ENCODE measurements at places on chromosomes 11 and 22.

DNA sequence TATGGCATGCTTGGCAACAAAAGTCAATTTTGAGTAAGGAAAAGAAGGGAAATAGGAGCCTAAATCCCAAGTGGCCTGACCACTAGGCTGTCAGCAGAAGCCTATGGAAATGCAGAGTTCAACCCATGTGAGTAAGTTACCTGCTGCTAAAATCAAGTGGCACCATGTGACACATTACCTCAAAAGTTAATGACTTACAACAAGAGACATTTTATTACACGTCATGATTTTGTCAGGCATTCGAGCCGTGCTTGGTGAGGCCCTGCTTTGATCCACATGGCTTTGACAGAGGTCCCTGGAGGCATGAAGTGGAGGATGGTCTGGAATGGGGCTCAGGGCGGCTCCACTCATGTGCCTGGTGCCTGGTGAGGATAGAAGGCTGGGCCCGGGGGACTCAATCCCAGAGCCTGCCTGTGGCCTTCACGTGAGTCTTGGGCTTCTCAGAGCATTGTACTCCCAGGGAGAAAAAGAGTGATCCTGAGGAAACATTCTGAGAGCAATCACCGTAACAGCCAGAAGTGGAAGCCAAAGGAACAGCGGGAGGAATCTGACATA, 339.1 kb upstream of the B3GAT1 start:
- no peak for DNase-seq

GRCh38 chr22:33883561-33883960, 36.7 kb downstream of the LARGE1 start:
- DNase-seq: no peak

DNA sequence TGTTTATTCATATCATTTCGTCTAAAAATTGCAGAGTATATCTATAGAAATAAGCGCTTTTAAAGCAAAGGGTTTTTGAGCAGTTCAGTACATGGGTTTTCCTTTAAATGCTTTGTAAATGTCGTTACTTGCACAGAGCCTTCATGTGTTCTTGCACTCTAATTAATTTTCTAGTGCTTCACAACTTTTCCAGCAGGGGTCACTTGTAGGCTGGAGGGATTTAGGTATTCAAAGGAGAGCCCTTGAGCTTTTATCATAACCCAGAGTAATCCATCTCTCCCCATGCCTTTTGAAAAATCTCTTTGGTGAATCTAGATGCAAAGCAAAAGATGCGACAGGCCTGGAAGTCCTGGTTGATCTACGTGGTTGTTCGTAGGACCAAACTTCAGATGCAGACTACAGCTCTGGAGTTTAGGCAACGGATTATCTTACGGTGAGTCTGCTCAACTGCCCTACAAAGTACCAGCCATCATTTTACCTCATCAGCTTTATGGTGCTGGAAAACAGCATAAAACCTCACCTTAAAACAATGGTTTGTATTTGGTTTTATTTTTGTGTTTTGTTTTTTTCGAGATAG, 60.4 kb downstream of the SFI1 start:
- no peak for DNase-seq

- no peak for DNase-seq
Measured at GRCh38 chr11:101397979-101398378, 185.8 kb downstream of the TRPC6 start.

- no peak for DNase-seq
Measured at GRCh38 chr11:111976767-111977145, 39.6 kb downstream of the DIXDC1 start.

DNA sequence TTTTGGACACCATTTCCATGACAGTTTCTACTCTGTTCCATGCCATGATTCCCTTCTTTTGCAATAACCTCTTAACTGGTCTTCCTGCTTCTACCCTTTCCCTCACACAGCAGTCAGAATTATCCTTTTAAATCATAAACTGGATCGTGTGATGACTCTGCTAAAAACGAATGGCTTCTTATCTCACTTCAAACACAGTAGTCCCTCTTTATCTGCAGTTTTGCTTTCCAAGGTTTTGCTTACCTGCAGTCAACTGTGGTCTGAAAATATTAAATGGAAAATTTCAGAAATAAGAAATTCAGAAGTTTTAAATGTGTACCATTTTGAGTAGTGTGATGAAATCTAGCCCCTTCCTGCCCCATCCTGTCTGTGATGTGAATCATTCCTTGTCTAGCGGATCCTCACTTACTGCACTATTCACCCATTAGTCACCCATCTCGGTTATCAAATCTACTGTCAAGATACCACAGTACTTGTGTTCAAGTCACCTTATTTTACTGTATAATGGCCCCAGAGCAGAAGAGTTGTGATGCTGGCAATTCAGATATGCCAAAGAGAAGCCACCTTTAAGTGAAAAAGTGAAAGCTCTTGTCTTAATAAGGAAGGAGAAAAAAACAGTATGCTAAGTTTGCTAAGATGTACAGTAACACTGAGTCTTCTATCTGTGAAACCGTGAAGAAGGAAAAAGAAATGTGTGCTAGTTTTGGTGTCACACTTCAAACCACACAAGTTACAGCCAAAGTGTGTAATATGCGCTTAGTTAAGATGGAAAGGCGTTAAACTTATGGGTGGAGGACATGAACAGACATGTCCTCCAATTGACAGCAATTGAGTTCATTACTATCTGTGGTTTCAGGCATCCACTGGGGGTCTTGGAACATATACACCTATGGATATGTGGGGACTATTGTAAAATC, 283.0 kb downstream of the DDX10 start:
- DNase-seq: no peak

DNA sequence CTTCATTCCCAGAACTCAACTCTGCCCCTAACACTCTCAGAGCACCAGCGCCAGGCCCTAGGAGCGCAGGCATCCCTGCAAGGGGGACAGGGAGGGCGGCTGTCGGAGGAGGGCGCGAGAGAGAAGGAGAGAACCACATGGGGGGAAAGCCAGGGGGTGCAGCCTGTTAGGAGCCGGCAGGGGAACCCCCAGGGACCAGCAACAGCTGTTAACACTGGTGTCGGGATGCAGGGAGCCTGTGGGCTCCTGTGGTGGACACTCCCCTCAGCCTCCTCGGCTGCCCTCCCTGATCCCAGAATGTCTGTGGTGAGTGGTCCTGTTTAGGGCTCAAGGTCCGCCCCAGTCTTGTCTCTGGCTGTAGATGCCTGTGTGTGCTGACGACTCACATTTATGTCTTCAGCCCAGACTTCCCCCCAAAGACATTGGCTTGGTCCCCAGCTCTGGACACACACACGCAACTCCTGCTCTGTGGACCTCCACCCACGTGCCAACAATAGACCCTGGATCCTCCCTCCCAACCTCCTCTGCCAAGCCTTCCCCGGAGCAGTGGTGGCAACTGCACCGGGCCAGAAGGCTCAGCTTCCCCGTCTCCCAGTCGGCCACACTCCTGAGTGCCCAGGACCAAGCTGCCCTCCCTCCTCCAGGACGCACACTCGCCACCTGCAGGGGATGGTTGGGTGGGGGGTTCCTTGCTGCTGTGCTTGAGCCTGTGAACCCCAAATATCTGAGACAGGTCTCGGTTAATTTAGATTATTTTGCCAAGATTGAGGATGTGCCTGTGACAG, 817 bp upstream of the IFITM5 start:
- no peak for DNase-seq

DNA sequence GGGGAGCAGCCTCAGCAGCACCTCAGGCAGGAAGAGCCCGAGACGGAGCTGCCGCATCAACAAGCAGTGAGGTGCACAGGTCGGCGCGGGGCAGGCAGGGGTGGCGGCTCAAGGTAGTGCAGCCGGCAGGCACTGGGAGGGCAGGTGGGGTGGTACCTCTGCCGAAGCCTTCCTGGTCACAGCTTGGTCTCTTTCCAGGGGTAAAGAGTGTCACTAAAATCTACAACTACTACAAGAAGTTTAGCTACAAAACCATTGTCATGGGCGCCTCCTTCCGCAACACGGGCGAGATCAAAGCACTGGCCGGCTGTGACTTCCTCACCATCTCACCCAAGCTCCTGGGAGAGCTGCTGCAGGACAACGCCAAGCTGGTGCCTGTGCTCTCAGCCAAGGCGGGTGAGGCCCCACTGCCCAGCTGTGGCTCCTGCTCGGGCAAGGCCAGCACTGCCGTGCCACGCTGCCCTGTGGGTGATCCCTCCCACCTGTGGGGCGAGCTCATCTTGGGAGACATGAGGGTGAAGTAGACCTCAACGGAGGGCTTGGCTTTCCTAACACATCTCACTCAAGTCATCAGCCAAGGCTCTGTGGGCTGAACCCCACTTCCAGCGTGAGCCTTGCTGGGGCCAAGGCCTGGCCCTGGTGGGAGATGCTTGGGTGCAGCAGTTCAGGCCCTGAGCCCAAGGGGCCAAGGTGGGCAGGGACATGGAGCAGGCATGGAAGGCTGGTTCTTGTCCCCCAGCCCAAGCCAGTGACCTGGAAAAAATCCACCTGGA, 13.6 kb downstream of the GATD1 start:
- DNase-seq: no peak
